RPMI8226 (cell line): ENCODE measurements at places on chromosomes 12 and 14.

GRCh38 chr14:24207104-24207551, 1.6 kb downstream of the TSSK4 start:
- DNase-seq: no peak

GRCh38 chr12:108495054-108495453, 20.0 kb upstream of the FICD start:
- peak; percentile 59 for DNase-seq

DNA sequence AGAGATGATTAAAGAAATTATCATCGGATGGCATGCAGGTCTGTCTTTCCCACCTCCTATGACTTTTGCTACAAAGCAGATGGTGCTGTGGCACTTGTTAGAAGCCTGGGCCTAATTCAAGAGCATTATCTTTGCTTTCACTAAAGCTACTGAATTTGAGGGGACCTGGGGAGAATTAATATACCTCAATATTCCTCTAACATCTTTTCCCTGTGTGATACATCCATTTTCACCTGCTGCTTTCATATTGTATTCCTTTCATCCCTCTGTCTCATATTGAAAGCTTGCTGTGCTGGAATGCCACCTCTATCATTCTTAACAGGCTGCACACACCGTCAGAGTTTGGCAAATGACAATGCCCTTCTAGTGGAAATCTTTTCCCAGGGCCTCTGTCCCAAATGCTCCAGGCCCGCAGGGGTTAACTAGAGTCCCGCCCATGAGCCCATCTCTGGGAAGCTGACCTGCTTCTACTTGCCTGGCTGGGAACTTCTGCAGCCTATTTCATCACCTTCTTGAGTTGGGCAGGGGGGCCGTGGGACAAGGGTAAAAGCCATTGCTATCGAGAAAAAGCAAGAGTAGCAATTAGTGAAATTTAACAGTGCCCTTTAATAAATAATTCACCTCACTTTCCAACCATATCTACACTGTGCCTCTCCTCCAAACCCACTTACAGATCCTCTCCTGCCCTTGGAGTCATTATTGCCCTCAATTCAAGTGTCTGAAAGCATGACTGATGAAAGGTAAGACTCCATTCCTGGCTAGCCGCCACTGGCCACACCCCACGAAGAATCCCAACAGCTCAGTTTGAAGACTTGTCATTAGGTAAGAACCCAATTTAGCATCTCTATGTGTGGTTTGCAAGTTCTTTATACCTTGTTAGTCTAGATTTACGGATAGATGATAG, 126.7 kb upstream of the BTG1 start:
- DNase-seq: no peak

DNA sequence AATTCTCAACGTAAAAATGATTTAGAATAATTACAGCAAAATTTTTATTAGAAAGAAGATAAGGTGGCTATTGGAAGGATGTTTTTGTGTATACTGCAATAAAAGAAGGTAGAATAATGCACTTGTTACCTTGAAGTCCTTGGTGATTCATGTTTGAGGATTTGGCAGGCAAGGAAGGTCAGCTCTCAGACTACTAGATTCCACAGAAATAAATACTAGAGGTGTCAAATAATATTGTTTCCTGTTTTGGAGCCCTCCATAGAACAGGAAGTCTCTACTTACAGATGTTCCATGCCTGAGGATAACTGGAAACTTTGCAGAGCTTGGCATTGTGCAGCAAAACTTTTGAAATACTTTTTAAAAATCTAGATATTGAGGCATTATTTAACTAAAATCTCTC, 284.3 kb upstream of the SYT1 start:
- no peak for DNase-seq

- peak; percentile 15 for DNase-seq
These were observed 51.4 kb downstream of the ERH start for GRCh38 chr14:69346710-69347109.

GRCh38 chr12:57479376-57480115, at the start of gene ARHGAP9:
ARHGAP9 (minus strand) TSS chr12:57479866; CDS start chr12:57479406, 460 bp downstream.
- DNase-seq: no peak

DNA sequence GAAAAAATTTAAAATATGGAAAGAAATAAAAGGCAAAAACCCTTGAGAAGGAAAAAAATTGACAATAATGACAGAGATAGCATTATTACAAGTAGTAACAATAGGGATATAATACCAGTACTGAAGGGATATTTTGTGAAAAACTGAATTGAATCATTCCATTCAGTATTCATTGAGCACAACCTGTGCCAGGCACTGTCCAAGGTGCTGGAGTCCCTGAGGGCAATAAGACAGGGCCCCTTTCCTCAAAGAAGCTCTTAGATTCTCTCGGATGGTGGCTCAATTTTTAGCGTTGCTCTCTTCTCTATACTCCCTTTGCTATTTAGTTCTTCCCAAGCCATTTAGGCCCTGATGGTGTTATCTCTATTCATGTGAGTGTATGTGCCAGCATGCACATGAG, 34.3 kb upstream of the GAS2L3 start:
- DNase-seq: peak; percentile 43

DNA sequence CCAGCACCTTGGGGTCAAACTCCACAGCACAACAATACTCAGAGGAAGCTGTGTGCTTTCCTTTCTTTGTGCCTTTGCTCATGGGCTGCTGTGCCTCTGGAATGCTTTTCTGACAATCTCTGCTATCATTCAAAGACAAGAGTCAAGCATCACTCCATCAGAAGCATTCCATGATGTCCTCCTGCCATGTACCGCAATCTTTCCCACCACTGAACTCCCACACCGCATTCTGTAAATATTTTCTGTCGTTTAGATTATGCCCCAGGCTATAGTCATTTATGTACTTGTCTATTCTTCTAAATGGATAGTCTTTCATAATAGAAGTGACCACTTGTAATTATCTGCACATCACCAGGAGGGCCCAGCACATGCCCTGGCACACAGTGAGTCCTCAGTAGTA, 327.8 kb downstream of the PDZRN4 start:
- no peak for DNase-seq

GRCh38 chr14:86799244-86799647, 1193.7 kb downstream of the GALC start:
- no peak for DNase-seq

DNA sequence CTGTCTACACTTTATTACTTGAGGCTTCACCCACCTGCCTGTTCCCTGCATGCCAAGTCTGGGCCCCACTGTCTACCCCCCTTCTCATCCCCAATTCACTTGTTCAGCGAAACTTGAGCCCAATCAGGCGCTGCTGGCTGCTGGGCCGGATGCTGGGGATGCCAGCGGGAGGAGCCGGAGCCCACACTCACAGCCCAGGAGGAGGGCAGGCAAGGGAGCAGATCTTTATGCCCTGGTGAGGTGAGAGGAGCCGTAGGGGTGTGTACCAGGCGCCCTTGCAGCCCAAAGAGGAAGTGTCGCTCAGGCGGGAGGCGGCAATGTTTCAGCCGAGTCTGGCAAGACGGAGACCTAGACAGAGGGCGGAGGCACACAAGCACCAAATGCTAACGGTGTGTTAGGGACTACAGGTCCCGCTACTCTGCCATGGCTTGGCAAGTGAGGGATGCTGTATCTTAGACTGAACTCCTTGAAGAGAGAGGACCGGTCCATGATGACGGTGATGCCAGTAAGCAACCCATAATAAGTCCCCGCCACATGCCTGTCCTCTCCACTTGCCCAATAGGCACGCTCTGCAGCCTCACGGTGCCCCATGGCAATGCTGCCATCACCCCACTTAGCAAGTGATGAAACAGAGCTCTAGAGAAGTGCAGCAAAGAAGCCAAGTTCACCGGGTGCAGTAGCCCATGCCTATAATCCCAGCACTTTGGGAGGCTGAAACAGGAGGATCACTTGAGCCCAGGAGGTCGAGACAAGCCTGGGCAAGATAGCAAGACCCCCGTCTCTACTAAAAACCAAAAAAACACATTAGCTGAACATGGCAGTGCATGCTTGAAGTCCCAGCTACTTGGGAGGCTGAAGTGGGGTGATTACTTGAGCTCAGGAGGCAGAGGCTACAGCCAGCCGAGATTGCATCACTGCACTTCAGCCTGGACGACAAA, 41.6 kb downstream of the LRRC74A start:
- peak; percentile 64 for DNase-seq

DNA sequence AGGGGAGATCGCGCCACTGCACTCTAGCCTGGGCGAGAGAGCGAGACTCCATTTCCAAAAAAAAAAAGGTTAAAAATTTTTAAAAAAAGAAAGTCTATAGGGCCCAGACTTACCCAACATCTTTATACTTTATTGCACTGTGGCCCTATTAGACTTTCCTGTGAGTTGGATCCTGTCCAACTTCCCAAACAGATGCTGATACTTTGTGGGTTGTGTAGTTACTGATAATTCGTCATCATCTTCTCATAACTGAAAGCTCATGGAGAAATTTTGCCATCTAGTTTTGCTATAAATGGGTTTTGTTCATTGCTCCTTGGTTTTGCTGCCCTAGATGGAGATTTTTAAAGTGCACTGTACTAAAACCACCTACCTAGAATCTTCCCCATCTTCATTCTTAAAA, 31.1 kb downstream of the APOBEC1 start:
- no peak for DNase-seq

DNA sequence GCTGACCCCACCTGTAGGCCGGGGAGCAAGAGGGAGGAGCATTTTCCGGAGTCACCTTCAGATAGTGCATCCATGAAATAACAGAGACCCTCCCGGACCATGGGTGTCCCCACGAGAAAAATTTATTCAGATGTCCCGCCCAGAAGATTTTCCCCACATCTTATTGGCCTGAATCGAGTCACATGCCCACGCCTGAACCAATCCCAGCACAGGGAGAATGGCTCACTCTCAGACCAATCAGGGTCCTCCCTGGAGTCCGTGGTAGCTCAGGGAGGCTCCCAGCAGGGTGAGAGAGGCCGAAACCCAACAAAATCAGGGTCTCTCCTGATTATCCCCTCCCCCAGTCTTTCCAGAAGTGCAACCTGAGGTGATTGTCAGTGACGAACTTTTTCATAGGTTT, 16.4 kb upstream of the NCOR2 start:
- no peak for DNase-seq

DNA sequence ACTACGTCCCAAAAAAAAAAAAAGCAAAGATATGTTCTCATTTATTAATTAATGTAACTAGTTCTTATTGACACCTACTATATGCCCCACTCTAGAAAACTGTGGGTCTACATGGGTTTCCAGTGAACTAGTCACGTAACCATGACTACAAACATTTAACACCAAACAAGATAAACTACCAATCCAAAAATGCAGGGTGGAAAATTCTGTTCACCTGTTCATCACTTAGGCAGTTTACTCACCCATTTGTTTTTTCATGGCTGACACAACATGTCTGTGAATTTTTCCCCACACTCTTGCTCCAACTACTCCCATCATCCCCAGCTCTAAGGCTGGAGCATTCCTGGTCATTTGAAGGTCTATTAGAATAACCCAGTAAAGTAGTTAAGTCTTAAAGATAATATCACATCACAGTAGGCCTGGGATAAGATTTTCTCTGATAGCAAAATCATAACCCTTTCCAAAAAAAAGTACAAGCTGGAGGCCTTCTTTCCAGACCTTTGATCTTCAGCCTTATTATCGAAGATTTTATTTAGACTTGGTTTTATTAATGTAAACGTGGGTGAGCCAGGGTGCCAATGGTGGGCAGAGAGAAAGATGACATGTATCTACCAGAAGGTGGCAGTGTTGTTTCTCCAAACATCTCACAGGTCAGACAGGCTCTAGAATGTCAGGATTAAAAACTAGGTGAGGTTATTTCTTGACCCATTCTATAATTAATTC, 61.6 kb upstream of the DAAM1 start:
- peak; percentile 41 for DNase-seq

- no peak for DNase-seq
These were observed 7.2 kb upstream of the SSPN start for GRCh38 chr12:26188127-26188526.

GRCh38 chr12:124940143-124940392, 25.6 kb upstream of the UBC start:
- no peak for DNase-seq

GRCh38 chr12:123532019-123532418, 1.5 kb downstream of the RILPL1 start:
- DNase-seq: peak; percentile 88

GRCh38 chr14:88614218-88614907, 51.5 kb downstream of the ZC3H14 start:
- DNase-seq: no peak

- no peak for DNase-seq
These were observed 21.9 kb downstream of the ANO2 start for GRCh38 chr12:5923043-5923605.

GRCh38 chr12:27335364-27336281, 3.0 kb downstream of the BMAL2 start:
- DNase-seq: no peak

GRCh38 chr12:116278667-116279066, 1.2 kb upstream of the MED13L start:
- no peak for DNase-seq

DNA sequence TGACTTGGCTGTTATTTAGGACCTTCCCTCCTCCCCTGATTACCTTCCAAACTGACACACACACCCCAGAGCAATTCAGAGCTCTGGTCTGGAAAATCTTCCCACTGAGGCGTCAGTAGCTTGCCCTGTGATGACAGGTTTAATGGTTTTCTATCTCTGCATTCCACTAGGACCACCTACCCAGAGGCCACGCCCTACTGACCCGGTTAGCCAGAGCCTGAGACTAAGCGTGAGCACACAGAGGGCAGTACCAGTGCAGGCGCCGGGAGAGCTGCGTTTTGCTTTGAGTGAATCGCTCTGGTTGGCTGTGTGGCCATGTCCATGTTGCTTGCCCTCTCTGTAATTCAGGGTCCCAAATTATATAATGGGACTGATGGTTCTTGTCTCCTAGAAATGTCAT, 36.2 kb upstream of the ATP2A2 start:
- no peak for DNase-seq

DNA sequence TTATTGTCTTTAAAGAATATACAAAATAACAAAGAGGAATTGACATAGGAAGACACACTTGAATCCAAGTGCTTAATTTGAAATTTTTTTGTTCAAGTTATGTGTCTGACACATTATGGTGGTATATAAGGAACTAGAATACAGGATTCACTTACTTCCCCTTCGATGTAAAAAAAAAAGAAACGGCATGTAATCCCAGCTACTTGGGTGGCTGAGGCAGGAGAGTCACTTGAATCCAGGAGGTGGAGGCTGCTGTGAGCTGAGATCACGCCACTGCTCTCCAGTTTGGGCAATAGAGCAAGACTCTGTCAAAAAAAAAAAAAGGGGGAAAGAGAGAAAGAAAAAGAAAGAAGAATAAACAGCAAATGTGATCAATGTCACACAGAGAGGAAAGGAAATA, 8.9 kb downstream of the CLEC12A start:
- DNase-seq: no peak

- DNase-seq: no peak
These were observed 4.3 kb downstream of the TM7SF3 start for GRCh38 chr12:27009881-27010301.

GRCh38 chr12:42426746-42427145, 100.8 kb downstream of the PPHLN1 start:
- DNase-seq: no peak

- no peak for DNase-seq
These were observed 76.7 kb downstream of the GALC start for GRCh38 chr14:87916103-87916885.
